Stimulated activated CD4-positive, alpha-beta T cell treated with anti-CD3 and anti-CD28 coated beads, Interleukin-1b, Interleukin-23, amount 100 ng/mL, for 1 hour (primary cell): ENCODE measurements at places on chromosomes 12 and 14.

GRCh38 chr12:116159593-116160200, 117.8 kb downstream of the MED13L start:
- DNase-seq, result no peak

GRCh38 chr12:112299704-112300103, 82.5 kb downstream of the HECTD4 start:
- DNase-seq, result no peak

DNA sequence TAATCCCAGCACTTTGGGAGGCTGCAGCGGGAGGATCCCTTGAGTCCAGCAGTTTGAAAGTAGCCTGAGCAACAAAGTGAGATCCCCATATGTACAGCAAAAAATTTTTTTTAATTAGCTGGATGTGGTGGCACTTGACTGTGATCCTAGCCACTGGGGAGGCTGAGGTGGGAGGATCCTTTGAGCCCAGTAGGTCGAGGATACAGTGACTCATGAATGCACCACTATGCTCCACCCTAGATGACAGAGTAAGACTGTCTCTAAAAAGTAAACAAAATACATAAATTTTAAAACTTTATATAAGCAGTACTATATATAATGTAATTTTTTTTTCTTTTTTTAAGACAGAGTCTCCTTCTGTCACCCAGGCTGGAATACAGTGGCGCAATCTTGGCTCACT, 115.4 kb downstream of the ESR2 start:
- no peak for DNase-seq

DNA sequence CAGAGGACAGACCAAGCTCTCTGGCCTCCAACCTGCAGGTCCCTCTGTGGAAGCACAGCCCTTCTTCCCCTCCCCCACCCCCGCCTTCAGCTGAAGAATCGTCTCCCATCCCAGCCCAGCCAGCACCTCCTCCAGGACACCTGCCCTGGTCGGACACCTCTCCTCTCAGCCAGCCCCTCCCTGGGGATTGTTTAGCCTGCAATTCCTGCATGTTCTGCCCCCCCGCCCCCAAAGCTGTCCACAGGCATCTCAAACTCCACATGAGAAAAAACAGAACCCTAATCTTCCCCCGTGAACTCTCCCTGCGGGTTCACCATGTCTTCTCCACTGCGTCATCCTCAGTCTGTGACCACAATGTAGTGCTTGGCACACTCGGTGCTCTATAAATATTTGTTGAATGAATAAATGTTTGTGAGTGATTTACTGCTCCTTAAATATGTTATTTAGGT, 24.1 kb downstream of the PRIMA1 start:
- no peak for DNase-seq

- DNase-seq, result no peak
These were observed 91.4 kb upstream of the FLRT2 start for GRCh38 chr14:85438481-85438942.

DNA sequence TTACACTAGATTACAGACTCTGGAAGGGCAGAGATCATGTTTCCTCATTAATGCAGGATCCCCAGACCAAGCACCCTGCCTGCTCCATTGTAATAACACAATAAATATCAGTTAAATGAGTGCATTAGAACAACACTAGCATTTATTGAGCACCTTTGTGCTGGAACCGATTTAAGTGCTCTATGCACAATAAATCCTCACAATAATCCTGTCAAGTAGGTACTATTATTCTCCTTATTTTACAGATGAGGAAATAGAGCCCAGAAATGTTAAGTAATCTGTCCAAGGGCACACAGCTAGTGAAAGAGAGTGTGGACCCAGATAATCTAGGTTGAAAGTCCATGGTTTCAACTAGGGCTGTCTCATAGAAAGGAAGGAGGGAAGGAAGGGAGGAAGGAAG, 69.8 kb downstream of the MAP1LC3B2 start:
- no peak for DNase-seq
